ENCODE measurements at places on chromosomes 3 and 15.

DNA sequence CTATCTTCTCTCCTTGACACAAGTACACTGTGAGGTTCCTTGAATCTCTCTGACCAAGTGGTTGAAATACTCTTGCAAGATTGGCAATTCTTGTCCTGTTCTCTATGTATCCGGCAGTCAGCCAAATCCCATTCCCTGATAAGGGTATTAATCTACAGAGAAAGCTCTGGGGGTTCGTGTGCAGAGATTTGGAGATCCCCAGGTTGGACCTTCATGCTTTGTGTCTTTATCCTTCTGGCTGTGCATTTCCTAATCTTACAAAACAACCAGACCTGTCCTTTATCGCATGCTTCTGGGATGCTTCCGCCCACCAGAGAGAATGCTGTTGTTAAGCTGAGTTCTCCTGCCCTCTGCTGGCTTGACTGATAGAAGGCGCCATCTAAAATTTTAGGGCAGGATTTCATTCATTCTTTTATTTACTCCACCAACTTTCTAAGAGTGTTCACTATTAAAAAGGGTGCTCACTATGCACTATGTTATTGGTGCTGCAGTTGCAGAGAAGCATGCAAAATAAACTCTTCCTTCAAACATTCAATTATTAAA is 8.6 kb upstream of the SST start:
- peak; percentile 55 for DNase-seq
- peaks cover 23% of the 10 kb centered on the region for H3K27me3 ChIP-seq
- H3K4me3 ChIP-seq: no peak overlapping the region
- H3K36me3 ChIP-seq: no peaks in the 10 kb centered on the region
- no peak overlapping the region for H3K27ac ChIP-seq
- H3K4me1 ChIP-seq: no peaks in the 10 kb centered on the region

GRCh38 chr3:40381904-40382616 is 4.9 kb upstream of the ENTPD3 start:
- H3K4me3 ChIP-seq: no peak overlapping the region
- H3K36me3 ChIP-seq: no peaks in the 10 kb centered on the region
- H3K27ac ChIP-seq: no peak overlapping the region
- H3K27me3 ChIP-seq: peaks cover 29% of the 10 kb centered on the region
- no peak for DNase-seq
- peaks cover 14% of the 10 kb centered on the region for H3K4me1 ChIP-seq

GRCh38 chr3:15637131-15637951 is 35.8 kb downstream of the BTD start:
- H3K36me3 ChIP-seq: no peaks in the 10 kb centered on the region
- H3K4me1 ChIP-seq: peaks cover 31% of the 10 kb centered on the region
- no peak for DNase-seq
- no peak overlapping the region for H3K4me3 ChIP-seq

GRCh38 chr3:141740349-141740748 is 2.3 kb downstream of the RNF7 start:
- DNase-seq: no peak
- H3K4me1 ChIP-seq: peaks cover 45% of the 10 kb centered on the region
- H3K4me3 ChIP-seq: no peak overlapping the region

- no peak overlapping the region for H3K4me3 ChIP-seq
- DNase-seq: no peak
- H3K27ac ChIP-seq: no peak overlapping the region
- H3K36me3 ChIP-seq: no peaks in the 10 kb centered on the region
Measured at GRCh38 chr3:141336672-141337522, 31.4 kb upstream of the ZBTB38 start.

GRCh38 chr3:99881121-99881524 is 63.5 kb downstream of the CMSS1 start:
- H3K36me3 ChIP-seq: peaks cover 6% of the 10 kb centered on the region
- no peak for DNase-seq
- H3K27me3 ChIP-seq: peaks cover 6% of the 10 kb centered on the region
- no peak overlapping the region for H3K27ac ChIP-seq
- peaks cover 23% of the 10 kb centered on the region for H3K4me1 ChIP-seq
- H3K4me3 ChIP-seq: no peak overlapping the region

DNA sequence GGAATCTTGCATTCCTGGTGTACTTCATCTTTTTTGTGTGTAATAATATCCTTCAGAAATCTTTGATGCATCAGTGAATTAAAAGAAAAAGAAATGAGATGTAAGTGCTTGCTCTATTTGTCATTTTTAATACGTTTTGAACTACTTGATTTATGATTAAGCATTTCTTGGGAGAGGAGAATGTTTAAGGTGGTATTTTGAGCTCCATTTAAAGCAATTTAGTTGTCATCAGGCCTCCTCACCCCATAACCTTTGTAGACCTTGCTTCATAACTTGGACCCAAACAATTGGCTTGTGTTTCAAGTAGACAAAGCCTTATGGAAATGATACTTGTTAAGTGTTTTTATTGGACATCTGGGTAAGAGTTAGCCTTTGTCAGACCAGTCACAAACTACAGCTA is 87.1 kb upstream of the VEPH1 start:
- H3K27me3 ChIP-seq: peaks cover 5% of the 10 kb centered on the region
- H3K4me3 ChIP-seq: no peak overlapping the region
- DNase-seq: no peak
- H3K4me1 ChIP-seq: no peaks in the 10 kb centered on the region
- no peak overlapping the region for H3K27ac ChIP-seq

DNA sequence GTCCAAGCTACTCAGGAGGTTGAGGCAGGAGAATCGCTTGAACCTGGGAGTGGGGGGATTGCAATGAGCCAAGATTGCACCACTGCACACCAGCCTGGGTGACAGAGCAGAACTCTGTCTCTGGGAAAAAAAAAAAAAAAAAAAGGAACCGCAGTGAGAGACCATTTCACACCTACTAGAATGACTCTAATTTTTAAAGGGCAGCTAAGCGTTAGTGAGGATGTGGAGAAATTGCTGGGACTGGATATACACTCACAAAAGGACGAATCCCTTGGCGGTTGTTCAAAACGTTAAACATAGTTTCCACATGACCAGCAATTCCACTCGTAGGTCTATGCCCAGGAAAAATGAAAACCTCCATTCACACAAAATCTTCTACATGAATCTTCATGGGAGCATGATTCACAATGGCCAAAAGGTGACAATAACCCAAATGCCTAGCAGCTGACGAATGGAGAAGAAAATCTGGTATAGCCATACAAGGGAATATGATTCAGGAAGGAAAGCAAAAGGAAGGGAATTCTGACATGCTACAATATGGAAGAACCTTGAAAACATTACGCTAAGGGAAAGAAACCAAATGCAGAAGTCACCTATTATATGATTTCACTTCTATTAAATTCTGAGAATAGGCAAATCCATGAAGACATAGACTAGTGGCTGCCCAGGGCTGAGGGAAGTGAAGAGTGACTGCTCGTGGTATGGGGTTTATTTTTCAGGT is 127.0 kb downstream of the CHSY1 start:
- peaks cover 12% of the 10 kb centered on the region for H3K36me3 ChIP-seq
- peaks cover 81% of the 10 kb centered on the region for H3K4me1 ChIP-seq
- no peak overlapping the region for H3K4me3 ChIP-seq
- H3K27ac ChIP-seq: no peak overlapping the region

- no peak overlapping the region for H3K4me3 ChIP-seq
- H3K36me3 ChIP-seq: no peaks in the 10 kb centered on the region
- H3K27ac ChIP-seq: no peak overlapping the region
- no peak for DNase-seq
Measured at GRCh38 chr3:5709714-5710113, 522.2 kb downstream of the EDEM1 start.

GRCh38 chr15:100873029-100873677 is 6.5 kb upstream of the ALDH1A3 start:
- peaks cover 51% of the 10 kb centered on the region for H3K27me3 ChIP-seq
- no peaks in the 10 kb centered on the region for H3K4me1 ChIP-seq
- peak; percentile 62 for DNase-seq
- no peak overlapping the region for H3K27ac ChIP-seq

GRCh38 chr15:26648676-26649075 is 124.2 kb downstream of the GABRB3 start:
- DNase-seq: no peak
- no peak overlapping the region for H3K4me3 ChIP-seq
- no peaks in the 10 kb centered on the region for H3K36me3 ChIP-seq

DNA sequence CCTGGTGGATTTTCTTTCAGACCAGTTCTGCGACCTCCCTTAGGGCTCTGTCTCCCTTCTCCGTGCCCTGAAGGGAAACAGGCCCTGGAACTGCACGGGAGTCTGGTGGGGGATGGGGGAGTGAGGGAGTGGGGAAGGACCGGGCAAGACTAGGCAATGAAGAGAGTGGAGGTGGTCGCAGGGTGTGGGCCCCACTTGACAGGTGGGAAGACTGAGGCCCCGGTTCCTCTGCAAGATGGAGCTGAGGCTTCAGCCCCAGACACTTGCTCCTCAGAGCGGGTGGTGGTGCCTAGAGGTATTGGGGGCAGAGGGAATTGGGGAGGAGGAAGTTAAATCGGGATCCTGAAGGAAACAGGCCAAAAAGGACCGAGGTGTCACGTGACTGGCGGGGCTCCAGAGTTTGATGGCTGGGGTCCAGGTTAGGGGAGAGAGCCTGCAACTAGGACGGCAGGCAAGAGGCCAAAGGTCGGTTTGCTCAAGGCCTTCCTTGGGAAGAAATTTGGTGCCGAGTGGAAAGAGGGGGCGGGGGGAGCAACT is 597 bp upstream of the CAMK1 start:
- H3K36me3 ChIP-seq: peaks cover 12% of the 10 kb centered on the region
- H3K27ac ChIP-seq: no peak overlapping the region
- peaks cover 31% of the 10 kb centered on the region for H3K4me1 ChIP-seq

- no peak overlapping the region for H3K27ac ChIP-seq
- H3K36me3 ChIP-seq: no peaks in the 10 kb centered on the region
- H3K4me1 ChIP-seq: no peaks in the 10 kb centered on the region
- H3K27me3 ChIP-seq: peaks cover 3% of the 10 kb centered on the region
- H3K4me3 ChIP-seq: no peak overlapping the region
Measured at GRCh38 chr3:183375337-183375736, 53.1 kb downstream of the MCF2L2 start.

- H3K36me3 ChIP-seq: no peaks in the 10 kb centered on the region
- H3K4me3 ChIP-seq: no peak overlapping the region
- H3K27ac ChIP-seq: no peak overlapping the region
- peaks cover 3% of the 10 kb centered on the region for H3K4me1 ChIP-seq
- no peak for DNase-seq
Measured at GRCh38 chr15:73867956-73868355, 5.4 kb upstream of the TBC1D21 start.

DNA sequence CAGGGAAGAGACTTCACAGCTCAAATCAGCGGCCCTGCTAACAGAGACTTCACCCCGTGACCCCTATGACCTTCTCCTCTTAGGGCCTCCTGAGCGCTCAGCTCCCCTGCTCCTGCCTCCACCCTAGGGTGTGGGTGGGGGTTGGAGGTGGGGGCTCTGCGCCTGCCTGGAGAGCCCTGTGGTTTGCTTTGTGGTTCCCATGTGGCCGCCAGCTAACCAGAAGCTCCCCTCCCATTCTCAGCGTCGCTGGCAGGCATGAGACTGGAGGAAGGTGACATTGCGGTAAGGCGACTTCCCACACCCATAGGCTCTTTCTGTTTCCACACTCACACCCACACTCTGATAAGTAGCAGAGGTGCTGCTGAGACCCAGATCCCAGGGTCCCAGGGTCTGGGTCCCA is 27.6 kb downstream of the XYLB start:
- H3K36me3 ChIP-seq: peaks cover 26% of the 10 kb centered on the region
- H3K27me3 ChIP-seq: peaks cover 9% of the 10 kb centered on the region
- H3K4me1 ChIP-seq: peaks cover 28% of the 10 kb centered on the region
- peak overlapping the region; percentile 3 for H3K4me3 ChIP-seq
- peak overlapping the region; percentile 75 for H3K27ac ChIP-seq

DNA sequence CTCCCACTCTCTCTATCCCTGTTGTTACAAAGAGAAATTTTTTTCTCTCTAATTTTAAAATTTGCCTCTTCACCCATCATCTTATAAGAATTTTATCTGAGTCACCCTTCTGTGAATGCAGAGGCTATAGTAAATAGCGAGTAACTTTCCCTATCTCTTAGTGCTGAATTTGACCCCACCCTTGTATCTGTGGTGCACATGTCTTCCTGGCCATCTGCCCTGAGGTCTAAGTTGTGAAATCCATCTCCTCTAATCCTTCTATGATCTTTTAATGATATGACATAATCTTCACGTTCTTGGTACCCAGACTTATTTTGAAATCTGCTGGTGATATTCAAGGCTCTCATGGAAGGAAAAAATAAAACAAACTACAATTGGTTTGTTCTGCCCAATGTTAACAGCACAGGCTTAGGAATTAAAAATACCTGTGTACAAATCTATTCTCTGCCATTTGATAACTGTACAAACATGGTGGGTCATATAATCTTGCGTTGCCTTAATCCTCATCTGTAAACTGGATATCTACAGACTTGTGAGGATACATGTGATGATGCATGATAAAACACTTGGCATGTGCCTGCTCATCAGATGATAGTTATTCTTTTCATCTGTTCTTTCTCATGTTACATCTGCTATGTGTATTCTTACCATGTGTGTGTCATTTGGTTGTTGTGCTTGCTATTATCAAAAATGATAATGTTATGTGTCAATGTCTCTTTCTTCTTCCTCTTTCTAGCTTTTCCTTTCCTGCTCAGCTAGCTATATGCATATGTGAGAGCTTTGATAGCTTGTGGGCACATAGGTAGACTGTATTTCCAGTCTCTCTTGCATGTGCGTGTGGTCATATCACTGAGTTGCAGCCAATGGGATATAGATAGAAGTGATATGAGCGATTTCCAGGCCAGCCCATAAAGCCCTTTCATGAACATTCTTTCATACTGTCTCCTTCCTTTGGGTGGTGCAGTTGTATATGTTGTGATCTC is 13.7 kb upstream of the CCR3 start:
- peaks cover 12% of the 10 kb centered on the region for H3K4me1 ChIP-seq
- H3K27me3 ChIP-seq: peaks cover 43% of the 10 kb centered on the region
- no peak for DNase-seq
- H3K36me3 ChIP-seq: peaks cover 2% of the 10 kb centered on the region
- H3K27ac ChIP-seq: no peak overlapping the region

- H3K27ac ChIP-seq: no peak overlapping the region
- H3K36me3 ChIP-seq: no peaks in the 10 kb centered on the region
- H3K4me1 ChIP-seq: no peaks in the 10 kb centered on the region
- no peaks in the 10 kb centered on the region for H3K27me3 ChIP-seq
- no peak for DNase-seq
Measured at GRCh38 chr3:176247191-176247590, 950.1 kb downstream of the TBL1XR1 start.

DNA sequence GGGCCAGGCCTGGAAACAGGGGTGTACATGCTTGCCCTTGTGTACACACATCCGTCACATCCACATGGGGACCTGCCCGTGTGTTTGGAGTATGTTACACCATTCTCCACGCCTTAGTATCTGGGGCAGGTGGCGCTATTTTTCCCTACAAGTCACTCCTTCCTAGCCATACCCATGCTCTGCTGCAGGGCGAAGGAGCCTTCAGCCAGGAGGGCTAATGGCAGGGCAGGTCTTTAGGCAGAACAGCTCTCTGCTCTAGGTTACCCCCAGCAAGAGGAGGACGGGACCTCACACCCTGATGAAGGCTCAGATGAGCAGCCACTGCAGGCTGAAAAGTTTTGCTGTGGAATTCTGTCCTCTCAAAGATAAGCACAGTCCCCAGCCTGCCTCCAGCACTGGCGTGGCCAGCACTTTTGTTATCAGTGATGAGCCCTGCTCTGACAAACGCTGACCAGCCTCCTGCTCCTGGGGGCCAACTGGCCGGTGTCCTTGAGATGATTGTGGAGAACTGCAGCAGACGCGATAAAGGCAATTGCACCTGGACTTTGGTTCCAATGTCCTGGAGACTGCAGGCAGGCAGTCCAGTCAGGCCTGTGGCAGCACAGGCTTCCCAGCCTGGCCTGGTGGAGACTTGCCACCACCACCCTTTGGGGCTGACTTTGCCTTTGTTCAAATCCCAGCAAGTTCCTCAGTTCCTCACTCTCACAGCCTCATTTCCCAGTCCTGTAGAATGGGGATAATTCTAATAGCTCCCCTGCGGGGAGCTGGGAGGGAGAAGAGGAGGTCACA is 19.8 kb upstream of the PIGZ start:
- peaks cover 25% of the 10 kb centered on the region for H3K27me3 ChIP-seq
- H3K4me3 ChIP-seq: no peak overlapping the region
- no peak overlapping the region for H3K27ac ChIP-seq
- H3K4me1 ChIP-seq: no peaks in the 10 kb centered on the region

All from activated naive CD4-positive, alpha-beta T cell treated with anti-CD3 and anti-CD28 coated beads, Interleukin-2, amount 10 ng/mL, durations not matched to agents 7 days and 5 days (primary cell).